ENCODE measurements at places on chromosomes 2 and 18.

GRCh38 chr18:25230658-25231326, 121.2 kb downstream of the ZNF521 start:
- DNase-seq, result peak; percentile 73

DNA sequence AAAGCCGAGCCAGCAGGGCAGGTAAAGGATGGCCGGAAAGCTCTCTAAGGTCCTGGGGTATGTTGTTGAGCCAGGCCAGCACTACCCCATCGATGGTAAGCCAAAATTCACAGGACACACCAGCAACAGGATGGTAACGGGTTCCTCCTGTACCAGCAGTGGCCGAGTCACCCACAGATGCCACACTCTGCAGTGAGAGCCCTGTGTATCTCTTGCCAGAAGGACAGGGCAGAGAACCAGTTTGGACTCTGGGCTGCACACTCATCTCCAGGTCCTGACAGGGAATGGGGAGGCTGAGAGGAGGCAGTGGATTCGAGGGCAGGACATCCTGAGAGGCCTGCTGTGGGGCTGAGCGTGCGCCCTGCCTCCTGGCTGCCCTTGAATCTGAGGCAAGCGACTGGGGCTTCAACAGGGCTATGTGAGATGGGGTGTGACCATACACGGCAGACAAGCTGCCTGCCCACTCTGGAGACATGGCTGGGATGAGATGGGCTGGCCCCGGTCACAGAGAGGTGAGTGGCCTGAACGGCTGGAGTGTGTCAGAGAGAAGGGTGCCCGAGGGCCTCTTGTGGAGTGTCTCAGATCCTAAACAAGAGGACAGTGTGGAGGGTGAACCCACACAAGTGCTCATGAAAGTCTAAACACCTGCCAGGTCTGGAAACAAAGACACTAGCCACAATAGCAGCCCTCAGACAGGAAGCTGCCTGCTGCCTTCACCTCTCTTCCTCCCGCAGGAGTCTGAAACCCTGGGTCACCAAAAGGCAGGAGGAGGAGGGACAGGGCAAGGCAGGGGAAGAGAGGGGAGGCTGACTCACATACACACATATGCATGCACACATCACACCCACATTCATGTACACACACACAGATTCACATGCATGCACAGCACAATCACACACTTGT, 182.3 kb downstream of the LOXHD1 start:
- no peak for DNase-seq

- DNase-seq, result peak; percentile 66
These were observed 111.3 kb downstream of the PLCL1 start for GRCh38 chr2:197915548-197916265.

DNA sequence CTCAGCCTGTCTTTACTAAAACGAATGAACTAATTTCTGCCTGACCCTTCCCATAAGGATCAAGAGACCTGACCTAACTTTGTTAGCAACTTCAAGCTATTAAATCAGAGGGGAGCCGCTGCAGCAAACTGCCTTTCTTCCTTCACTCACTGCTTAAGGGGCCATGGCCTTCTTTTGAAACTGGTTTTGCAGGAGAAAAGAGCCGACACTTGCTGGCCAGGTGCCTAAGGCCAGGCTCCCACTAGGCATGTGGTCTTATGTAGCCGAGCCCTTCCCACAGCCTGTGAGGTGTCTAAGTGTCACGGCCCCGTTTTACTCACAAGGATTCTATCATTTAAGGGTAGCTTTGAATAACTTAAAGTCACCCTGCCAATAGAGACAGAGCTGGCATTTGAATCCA, 130.8 kb downstream of the ZNF236 start:
- no peak for DNase-seq

GRCh38 chr2:46837704-46838103, 77.9 kb downstream of the MCFD2 start:
- DNase-seq, result no peak

DNA sequence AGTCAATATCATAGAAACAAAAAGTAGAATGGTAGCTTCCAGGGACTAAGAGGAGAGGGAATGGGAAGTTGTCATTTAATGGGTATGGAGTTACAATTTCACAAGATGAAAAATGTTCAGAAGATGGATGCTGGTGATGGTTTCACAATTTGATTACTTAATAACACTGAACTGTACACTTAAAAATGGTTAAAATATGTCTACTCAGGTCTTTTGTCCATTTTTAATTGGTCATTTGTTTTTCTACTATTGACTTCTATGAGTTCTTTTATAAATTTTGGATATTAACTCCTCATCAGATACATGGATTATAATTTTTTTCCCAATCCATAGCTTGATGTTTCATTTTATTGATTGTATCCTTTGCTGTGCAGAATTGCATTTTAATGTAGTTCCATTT, 275.5 kb downstream of the AKAIN1 start:
- DNase-seq, result no peak

DNA sequence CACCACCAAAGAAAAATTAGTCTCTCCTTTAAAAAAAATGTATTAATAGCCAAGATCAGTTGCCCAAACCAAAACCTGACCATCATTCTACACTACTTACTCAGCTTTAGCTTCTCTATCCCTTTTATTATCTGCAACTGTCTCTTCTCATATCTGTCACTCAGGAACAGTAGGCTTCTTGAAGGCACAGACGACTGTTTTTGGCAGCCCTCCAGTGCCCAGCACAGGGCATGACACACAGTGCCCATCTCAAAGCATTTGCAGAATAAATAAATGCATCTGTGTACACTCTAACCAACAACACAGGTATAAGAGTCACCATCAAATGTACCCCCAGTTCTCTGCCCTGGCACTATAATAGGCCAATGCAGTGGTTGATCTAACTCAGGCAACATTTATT, 117.2 kb downstream of the UXS1 start:
- no peak for DNase-seq

DNA sequence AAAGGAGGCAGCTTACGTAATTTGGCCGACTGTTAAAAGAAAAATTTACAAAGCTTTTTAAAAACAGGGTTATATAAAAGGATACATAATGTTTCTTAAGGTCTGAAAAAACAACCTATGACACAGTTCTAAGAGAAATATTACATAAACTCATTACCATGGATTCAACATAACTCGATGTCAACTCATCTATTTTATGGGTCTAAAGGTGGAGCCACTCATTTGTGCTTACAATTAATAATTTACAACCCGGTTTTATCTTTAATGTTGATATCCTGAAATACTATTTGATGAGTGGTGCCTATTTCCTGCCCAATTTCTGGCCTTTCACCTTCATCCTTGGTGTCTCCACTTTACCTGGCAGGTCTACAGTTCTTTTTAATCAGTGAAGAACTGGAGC, 15.1 kb downstream of the USP40 start:
- DNase-seq, result no peak

DNA sequence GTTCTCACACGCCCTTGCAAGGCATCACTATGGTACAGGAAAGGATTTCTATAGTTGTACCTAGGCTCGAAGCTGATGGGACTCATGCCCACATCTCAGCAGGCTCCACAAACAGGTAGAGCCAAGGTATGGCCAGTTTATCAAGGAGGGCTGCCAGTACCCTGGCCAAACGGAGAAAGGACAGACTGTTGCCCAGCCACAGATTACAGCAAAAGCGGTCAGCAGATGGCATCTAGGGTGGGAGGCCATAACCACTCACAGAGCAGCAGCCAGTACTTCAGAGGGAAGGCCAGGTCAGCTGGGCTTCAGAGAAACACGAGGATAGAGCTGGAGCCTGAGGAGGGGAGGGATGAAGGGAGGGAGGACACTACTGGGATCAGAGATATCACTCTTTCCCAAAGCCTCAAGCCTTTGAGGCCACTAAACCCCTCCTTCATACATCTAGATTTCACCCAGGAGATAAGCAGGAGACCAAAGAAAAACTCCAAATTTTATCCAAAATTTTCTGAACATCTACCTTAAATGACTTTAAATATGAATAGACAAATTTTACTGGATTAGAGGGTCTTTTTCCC, 904.2 kb upstream of the NXPH2 start:
- no peak for DNase-seq

All from fibroblast of skin of left biceps (primary cell).